T-helper 22 cell (primary cell): ENCODE measurements at places on chromosomes 5 and 9.

DNA sequence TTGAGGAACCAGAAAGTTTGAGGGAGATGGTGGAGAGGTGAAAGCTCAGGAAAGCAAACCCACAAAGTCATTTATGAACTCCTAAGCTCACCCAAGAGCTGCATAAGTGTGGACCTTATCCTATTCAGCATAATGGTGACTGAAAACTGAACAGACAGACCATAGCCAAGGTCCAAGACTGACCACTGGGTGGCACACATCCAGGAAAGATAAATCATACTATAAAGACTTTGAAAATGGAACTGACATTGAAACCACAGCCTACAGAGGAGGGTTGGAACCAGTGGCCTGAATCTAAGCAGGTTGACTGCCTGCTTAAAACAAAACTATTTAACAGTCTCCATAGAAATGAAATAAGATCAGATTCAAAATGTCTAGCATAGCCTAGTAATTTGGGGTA is 121.0 kb upstream of the RGS7BP start:
- no peak for DNase-seq

GRCh38 chr5:174159327-174160114 is 114.0 kb downstream of the NSG2 start:
- no peak for DNase-seq

- no peak for DNase-seq
Observed at GRCh38 chr5:61202213-61202612, 39.9 kb upstream of the SMIM15 start.

DNA sequence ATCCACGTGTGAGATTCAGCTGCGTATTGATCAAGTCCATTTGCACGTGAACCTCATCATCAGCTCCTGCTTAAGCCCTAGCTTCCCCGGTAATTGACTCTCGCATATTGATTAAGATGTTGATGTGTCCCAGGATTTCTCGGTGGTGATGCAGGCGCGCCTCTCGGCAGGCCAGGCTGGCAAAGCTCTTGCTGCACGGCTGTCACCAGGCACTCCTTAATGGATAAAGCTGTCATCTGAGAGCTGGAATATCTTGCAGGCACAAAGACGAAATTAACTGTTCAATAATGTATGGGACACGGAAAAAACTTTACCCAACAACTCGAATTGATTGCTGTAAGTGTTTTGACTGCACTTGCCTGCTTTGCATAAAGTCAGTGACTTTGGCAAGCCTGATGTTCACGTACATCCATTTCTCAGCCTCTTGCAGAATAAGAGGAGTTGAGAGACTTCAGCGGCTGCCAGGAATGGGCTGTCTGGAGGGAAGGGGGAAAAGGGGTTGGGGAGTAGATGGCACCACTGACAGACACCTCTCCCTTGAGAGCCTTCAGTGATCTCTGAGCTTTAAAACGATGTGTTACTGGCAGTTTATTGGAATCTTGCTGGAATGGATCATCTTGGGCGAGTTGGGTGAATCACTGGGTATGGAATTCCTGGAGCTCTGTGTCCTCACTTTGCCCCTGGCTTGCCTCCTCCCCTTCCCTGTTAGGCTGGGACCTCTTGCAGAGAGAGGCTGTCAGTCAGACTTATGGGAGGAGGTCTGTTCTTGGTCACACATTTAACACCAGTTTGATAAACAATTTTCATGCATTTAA is 650.3 kb downstream of the CCDC171 start:
- no peak for DNase-seq

DNA sequence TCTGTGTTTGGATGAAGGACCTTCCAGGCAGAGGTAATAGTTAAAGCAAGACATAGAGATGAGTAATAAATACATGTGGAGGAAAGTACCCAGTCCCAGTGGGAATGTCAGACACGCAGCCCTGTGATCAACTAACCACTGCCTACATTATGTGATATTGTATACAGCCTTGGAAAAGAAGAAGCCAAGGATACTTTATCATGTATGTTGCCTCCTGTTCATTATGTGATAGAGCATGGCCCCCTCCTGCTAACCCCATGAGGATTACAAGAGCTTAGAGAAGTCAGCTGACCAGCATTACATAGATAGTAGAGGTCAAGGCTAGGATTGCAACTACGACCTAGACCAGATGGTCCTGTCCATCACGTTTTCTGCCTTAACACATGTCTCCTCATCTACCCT is 497.0 kb upstream of the TNC start:
- no peak for DNase-seq

GRCh38 chr9:136399176-136400037 is 563 bp downstream of the SNAPC4 start:
- DNase-seq: peak; percentile 34

DNA sequence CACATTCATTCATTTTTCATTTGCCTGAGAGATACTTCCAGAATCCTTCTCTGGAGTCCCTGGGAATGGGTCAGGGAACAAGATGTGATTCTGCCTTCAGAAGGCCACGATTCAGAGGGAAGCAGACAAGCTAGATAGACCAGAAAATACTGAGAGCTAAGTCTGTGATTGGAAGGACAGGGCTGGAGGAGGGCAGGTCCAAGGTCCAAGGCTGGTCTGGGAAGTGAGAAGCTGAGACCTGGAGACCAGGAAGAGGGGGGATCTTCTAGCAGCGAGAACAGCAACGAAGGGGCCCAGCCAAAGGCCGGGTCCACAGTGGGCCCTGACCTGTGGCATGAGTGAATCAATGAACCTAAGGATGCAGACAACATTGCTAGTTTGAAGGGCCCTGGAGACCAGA is 4.1 kb upstream of the IER5L start:
- no peak for DNase-seq

GRCh38 chr9:129437626-129438323 is 183.1 kb downstream of the C9orf50 start:
- DNase-seq: no peak

DNA sequence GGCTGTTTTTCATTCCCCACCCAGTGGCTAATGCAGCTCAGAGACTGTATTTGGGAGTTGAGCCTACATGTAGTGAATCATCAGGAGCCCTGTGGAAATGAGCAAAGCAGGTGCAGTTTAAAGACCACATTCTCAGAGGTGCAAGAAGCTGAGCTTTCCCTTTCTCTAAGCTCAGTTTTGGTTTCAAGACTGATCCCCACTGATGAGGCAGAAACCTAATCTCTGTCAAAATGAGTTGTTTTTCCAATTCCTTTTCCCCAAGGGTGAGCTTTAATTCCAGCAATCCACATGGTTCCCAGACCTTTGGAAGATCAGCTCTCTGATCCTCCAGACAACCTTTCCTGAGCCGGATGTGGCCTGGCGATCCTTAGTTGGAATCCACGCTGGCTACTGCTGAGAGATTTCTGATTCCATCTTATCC is 420.5 kb downstream of the EBF1 start:
- DNase-seq: no peak

DNA sequence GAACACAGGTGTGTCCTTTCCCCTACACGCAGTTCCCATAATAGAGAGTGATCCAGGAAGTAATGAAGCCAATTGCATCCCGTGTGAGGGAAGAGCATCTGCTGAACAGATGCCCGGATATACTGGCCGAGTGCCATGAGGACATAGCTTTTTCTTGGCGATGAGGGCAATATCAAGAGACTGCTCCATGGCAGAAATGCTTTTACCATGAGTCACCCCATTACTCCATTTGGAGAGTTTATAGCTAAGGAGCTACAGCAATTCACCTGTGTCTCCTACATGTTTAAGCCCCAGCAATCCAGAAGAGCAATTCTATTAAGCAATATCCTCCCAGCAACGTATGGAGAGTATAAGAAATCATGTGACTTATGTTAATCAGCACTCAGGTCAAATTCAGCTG is 222.0 kb upstream of the KLF4 start:
- no peak for DNase-seq

- no peak for DNase-seq
Observed at GRCh38 chr9:123346826-123347225, 9.2 kb upstream of the CRB2 start.

DNA sequence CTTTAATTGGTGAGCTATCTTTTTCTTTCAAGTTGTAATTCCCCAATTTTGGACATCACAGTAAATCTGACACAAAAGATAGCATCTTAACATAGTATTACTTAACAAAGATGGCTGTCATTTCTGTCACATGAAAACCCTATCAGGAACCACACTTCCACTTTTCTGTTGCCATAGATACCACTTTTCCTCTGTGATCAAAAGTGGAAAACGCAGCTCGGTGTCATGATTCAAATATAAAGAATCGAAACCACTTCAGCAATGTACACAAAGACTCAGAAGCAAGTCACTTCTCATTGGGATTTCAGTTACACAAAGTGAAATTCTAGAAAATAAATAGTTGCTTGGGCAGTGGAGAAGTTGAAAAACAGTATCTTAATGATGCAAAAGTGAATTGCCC is 524.9 kb upstream of the ITGA1 start:
- DNase-seq: no peak

- DNase-seq: no peak
Observed at GRCh38 chr9:104912606-104913005, 15.3 kb downstream of the ABCA1 start.

DNA sequence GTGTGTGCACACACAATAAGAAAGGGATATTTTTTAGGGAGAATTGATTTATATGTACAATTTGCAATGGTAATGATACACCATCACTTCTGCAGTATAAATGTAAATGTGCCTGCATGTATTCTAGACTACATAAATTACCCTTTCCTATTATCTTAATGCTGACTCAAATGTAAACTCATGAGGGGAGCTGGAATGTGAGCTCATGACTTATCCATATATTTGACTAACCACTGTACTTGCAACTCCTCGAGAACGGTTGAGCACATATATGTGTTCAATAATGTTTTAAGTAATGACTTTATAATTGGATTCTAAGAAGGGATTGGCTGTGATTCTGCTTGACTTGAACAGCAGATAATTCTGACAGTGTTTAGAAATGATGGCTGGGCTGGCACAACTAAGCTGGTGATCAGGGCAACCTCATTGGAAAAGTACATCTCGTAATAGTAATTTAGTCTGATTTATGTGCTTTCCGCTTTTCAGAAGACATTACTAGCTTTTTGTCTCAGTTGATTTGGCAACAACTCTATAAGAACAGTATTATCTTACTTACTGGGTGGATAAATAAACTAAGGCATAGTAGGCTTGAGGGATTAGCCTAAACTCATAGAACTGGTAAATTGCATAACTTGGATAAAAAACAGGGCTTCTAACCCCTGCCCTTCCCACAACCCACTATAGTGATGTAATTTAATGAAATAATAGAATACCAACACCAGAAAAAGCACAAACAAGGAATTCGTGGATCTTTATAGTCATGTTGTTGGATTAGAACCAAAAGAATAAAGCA is 130.2 kb upstream of the SPEF2 start:
- DNase-seq: no peak

GRCh38 chr9:136995772-136996311 is 526 bp downstream of the CLIC3 start:
- DNase-seq: no peak

GRCh38 chr9:78866207-78867132 is 569.5 kb downstream of the PSAT1 start:
- DNase-seq: no peak

DNA sequence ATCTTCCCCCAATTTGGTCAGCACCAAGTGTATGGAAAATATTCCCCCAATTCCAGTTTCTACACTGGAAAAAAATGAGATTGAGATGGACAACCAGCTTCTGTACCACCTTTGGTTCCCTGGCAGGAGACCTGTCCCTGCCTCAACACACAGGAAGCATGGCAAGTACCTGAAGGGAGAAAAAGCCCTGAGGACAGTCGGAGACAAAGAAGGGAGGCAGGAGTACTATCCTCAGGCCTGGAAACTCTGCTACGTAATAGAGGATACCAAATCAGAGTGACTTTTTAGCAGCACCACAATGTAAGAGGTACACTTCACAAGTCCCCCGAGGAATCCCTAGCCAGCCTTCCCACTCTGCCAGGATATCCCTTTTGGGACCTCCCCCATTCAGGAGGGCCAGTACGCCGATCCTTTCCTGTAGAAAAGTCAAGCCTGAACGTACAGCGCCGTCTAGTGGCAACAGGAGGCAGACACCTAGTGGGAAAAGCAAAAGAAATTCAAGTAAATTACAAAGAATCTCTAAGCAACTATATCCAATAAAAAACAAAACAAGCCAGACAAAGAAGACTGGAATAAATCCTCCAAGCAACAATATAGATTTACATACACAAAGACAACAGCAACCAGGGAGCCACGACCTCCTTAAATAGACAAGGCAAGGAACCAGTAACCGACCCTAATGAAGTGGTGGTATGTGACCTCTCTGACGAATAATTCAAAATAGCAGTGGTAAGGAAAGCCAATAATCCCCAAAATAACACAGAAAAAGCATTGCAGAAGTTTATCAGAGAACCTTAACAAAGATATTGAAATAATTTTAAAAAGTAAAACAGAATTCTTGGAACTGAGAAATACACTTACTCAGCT is 63.3 kb upstream of the SLCO6A1 start:
- DNase-seq: no peak

DNA sequence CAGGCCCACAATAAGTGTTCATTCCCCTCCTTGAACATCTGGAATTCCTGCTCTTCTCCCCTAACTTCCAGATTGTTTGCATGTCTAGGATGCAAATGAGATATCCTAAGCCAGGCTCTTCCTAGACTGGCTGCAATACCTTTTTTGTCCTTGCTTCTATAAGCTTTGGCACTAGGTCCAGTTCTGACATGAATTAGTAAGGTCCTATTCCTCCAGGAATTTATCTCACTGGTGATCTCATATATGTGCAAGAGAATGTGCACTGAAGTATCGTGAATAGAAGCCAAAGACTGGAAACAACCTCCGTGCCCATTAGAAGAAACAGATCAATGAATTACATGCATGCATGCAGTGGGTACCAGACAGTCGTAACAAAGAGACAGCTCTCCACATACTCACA is 25.2 kb downstream of the DUSP1 start:
- DNase-seq: no peak

- DNase-seq: no peak
Observed at GRCh38 chr9:25913806-25914205, 235.6 kb upstream of the TUSC1 start.

- no peak for DNase-seq
Observed at GRCh38 chr9:2337627-2338026, 284.0 kb upstream of the VLDLR start.

DNA sequence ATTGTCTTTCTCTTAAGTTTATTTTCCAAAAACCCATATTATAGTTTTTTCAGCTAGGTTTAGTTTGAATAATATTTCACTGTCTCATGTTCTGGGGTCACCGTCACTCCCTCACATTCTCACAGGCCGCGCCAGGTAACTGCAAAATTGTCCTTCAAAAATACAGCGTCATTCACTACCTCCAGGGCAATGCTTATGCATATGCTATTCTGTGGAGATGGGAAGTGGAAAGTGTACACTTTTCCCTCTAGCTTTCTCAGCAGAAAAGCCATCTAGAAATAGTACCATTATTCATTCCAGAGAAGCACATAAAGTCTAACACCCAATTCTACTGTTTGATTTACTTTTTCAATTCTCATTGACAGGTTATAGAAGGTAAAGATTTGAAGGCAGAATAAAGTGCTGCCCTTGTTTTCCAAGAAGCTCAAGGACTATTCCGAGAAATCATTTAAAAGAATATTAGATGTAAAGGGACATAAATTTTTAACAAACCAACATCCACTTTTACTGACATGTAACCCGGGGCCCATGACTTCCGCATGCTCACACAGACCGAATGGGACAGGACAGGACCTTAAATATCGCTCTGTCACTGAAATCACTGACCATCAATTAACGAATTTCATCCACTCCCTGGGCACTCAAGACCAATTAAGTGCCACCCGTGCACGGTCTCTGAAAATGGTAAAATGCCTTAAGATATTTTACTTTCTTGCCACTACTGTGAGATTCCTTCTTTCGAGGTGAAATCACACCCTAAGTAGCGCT is 720 bp downstream of the NUDT12 start:
- DNase-seq: no peak
